ENCODE measurements at places on chromosomes 1 and 21.
A peak's percentile ranks its signal among the peaks of the same experiment; 100 is the strongest.

DNA sequence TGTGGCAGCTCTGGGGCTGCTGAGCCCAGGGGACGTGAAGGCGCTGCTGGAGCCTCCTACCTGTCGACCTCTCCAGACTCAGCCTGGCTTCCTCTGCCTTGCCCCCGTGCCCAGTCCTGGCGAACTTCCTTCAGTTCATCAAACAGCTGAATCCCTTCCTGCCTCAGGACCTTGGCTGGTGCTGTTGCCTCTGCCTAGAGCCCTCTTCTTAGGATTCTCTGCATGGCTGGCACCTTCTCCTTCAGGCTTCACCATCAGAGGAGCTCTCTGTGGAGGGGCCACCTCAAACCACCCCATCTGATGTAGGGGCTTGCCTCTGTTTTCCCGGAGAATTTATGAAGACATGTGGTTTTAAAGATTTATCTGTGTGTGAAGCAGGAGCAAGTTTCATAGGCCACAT is 23.4 kb upstream of the ATF3 start:
- DNase-seq: no peak

DNA sequence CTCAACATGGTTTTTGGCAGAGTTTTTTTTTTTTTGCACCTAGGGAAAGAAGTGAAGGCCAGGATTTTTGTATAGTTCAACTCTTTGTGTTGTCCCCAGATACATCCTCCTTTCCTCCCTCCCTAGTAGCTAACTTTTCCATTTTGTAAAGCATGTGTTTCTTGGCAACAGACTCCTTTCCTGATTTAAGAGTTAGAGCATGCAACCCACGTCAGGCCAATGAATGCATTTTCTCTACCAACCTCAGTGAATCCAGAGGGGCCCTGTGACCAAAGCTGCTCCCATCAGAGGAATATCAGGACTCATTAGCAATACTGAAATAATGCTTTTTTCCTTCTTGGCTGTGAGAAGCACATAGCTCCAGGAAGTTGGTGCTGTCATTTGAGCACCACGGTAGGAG is 287.2 kb downstream of the LMO4 start:
- no peak for DNase-seq

DNA sequence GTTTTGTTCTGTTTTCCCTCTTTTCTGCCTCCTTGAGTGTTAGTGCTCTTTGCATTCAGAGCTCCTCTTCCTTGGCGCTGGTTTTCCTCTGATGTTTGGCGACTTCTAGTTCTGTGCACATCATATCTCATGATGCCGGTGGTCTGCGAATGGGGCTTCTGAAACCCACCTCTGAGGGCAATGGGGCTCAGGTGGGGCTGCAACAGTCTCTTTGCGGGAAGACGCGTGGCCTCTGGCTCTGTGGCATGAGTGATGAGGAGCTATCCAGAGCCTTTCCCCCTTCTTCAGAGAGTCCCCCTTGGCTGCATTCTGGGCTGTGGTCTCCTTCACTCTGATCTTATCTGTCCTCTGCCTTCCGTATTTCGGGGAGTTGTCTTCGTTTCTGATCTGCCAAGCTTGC is 39.0 kb downstream of the TNFRSF8 start:
- DNase-seq: no peak

- DNase-seq: no peak
Observed at GRCh38 chr1:167739752-167740151, 18.0 kb downstream of the MPZL1 start.

DNA sequence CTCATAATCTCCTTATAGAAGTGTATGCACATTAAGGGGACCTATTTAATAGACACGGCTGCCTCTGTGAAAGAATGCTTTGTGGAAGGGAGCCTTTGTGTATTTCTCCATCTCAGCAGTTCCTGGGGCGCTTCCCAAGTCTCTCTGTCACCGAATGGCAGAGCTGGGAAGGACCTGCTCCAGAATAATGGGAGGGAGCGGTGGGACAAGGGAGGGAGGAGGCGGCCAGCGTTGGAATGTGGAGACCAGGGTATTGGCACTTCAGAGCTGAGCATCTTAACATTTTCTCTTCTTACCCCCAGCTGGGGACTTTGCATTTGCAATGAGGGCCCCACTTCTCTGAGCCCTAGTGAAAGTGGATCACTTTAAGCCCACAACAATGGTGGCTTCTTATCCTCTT is 23.9 kb downstream of the CACHD1 start:
- DNase-seq: no peak

DNA sequence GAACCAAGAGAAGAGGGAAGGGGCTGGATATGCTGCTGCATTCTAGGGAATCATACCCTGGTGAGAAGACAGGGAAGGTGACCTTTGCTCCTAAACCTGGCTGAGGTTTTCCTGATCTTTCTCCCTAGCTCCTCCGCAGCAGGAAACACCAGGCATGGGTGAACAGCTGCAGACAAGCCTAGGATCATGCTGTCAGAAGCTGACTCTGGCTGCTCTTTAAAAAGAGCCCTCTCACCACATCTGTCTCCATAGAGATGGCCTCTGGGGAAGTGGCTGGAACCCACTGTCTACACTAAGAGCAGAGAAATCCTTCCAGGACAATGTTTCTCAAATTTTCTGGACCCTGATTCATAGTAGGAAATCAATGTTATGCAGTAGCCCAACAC is 57.6 kb downstream of the CD34 start:
- DNase-seq: no peak

DNA sequence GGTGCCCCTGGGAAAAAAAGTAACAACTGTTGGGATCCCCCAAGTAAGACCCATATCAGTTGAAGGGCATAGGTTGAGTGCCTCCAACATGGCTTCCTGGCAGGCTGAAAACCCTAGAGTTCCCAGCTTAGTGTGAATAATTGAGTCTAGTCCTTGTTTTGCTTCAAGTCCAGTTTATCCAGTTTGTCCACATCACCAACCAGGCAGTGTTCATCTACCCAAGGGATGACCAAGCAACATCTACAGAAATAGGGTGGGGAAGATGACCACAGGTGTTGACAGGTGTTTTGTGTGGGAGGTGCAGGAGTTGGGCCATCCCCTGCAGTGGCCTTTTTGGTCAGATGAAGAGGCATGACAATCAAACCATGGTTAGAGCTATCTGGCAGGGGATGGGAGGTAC is 54.3 kb upstream of the ERO1B start:
- DNase-seq: no peak

GRCh38 chr1:49199564-49199963 is 422.9 kb upstream of the BEND5 start:
- DNase-seq: no peak

- DNase-seq: peak; percentile 9
Observed at GRCh38 chr21:29025328-29025713, 853 bp downstream of the USP16 start.

GRCh38 chr1:63713627-63714481 is 60.0 kb upstream of the ROR1 start:
- no peak for DNase-seq

- DNase-seq: peak; percentile 13
Observed at GRCh38 chr1:224262373-224263054, 67.5 kb downstream of the NVL start.

GRCh38 chr1:29767088-29767685 is 530.9 kb downstream of the PTPRU start:
- DNase-seq: no peak

DNA sequence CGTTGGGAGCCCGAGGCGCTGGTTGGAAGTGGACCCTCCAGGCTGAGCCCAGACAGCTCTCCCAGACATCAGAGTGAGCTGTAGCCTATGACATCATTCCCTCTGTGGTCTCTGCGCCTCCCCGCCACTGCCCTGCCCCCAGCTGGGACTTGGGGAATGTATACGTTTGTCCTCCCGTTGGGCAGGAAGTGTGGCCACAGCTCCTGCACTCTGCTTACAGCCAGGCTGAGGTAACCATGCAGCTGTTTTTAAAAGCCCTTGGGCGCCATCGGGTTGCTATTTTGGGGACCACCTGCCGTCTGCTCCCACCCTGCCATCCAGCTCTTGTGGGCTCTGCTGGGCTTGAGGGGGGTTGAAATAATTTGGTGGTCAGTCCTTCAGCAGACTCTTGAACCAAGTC is 7.8 kb downstream of the VASH2 start:
- no peak for DNase-seq

DNA sequence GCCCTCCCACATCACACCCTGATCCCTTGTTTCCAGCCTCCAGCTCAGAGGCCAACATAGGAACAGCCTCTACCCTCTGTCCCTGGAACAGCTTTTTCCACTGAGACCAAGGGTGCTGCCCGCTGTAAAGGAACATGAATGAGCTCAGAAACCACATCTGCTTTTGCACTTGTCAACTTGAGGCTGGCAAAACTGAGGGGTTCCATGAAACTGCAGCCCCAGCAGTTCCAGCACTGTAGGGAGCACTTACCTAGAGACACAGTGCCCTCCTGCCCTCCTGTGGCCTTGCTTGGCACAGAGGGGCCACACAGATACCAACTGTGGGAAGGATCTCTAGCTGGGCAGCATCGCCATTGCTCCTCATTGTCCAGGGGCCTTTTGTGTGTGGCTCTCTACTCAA is 51.7 kb downstream of the ITPKB start:
- no peak for DNase-seq

DNA sequence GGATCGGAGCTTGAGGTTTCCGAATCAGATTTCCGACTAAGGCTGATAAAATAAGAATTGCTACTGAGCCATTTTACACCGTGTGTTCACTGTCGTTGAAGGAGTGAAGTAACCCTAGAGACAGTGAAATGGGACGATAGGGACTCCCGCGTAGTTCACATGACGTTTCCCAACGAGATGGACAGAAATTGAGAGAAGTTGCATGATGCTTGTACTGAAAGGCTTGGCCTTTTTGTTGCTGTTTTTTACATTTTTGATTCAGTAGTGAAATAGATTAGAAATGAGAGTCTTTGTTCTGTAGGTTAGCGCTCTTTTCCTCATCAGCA is 1.2 kb downstream of the KHDRBS1 start:
- no peak for DNase-seq

DNA sequence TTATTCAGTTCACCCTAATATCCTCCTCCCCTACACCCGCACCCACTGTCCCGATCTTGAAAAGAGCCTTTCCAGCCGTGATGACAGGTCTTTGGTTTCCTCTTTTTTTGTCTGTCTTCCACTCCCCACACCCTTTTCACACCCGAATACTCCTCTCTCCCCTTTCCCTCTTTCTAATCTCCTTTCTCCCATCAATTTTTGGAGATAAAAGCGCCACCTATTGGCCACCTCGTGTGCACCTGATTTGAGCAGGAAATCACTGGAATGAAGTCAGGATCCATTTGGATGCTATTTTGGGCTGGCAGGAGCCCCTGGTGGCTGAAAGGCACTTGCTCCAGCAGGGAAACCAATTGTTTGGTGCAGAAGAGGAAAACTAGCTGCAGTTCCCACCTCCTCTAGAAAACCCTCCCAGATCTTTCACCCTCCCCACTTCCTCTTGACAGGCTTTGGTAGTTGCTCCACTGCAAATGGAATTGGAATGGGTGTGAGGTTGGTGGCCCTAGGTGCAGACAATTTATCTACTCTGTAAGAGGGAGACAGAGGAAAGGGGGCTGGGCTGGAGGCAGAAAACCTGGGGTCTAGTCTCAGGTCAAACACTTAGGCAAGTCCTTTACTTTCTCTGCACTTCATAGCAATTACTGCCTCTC is 8.4 kb downstream of the FOXE3 start:
- peak; percentile 45 for DNase-seq

GRCh38 chr1:104780470-104781078 is 1030.9 kb downstream of the AMY1C start:
- peak; percentile 31 for DNase-seq

DNA sequence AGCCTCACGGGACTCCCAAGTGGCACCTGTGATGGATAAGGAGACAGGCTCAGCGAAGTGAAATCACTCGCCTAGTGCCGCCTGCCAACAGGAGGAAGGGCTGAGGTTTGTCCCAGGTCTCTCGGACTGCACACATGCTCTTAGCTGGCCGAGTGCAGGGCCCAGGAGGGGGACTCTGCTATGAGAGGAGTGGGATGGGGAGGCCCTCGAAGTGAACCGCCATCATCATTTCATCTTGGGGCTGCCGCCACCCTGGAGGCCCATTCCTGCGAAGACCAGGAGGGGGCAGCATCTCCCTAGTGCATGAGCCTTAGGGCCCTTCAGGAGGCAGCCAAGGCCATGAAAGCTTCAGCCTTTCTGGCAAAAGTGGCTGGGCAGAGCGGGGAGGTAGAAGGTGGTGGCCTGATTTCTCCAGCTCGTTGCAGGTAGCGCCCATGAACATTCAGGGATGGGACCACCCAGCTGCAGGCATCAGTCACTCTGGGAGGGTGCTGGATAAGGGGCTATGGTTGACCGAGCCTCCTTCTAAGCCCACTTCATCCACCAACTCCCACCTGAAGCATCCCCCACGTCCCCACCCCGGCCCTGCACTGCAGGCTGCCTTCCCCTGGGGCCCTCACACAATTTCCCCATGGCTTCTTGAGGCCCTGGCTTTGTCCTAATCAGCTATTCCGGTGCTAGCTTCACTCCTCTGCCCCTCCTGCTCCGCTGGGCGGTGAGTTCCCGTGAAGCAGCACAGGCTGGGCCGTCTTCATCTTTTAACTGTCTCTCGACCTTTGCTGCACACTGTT is 17.2 kb upstream of the RASSF5 start:
- DNase-seq: peak; percentile 74

GRCh38 chr1:211724687-211725196 is 49.3 kb upstream of the NEK2 start:
- DNase-seq: no peak

DNA sequence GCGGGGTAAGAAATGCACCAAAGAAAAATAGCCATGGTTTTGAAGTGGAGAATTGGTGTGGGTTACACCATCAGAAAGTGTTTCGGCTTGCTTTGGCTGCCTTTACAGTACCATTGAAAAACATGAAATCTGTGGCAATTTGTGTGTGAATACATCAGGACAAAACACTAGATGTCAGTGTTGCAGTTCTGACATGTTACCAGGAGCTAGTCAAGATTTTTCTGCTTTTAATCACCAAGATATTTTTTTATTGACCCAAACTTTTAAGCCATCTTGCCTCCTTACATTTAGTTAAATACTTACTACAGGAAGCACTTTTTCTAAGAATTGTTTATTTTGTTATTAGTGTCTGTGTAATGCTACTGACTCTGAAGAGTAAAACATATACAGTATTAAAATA is 14.3 kb downstream of the RRP15 start:
- no peak for DNase-seq

- DNase-seq: no peak
Observed at GRCh38 chr1:8985915-8986813, 40.1 kb downstream of the SLC2A7 start.

DNA sequence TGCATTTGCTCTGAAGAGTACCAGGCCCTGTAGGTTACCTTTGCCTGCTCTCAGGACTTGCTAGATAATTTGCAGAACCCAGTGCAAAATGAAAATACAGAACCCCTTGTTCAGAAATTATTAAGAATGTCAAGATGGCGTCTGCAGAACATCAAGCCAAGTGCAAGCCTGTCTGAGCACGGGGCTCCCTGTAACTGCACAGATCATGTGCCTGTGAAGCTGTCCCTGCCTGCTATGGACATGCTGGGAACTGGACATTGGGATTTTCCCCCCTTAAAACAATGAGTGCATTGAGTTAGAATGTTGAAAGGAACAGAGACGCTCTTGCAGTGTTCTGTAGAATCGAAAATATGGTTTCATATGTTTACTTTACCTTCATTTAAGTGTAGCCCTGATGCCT is 2.9 kb downstream of the CLDN14 start:
- DNase-seq: no peak

GRCh38 chr1:234309598-234310459 is 63.4 kb upstream of the COA6 start:
- DNase-seq: peak; percentile 61

- no peak for DNase-seq
Observed at GRCh38 chr1:218376722-218377121, 31.6 kb downstream of the TGFB2 start.

Measured in suppressor macrophage treated with lipopolysaccharide for 4 hours (primary cell).